Vagina (tissue), 2 donors: ENCODE measurements at places on chromosomes 12 and 14.

DNA sequence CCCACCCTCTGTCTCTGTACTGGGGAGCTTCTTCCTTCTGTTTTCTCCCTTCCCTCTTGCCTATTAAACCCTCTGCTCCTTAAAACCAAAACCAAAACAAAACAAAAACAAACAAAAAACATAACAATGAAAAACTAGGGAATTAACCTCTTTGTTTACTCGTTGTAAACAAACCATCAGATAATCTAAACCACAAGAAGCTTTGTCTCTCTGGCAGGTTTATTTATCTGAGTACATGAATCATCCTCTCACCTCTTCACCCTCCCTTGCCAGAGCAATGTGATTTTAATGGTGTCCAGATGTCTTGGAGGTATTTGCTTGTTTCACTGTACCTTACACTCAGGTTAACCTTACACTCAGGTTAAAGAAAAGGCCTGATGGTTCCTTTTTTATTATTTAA lies 66.1 kb downstream of the DYRK2 start:
- no peak for DNase-seq

DNA sequence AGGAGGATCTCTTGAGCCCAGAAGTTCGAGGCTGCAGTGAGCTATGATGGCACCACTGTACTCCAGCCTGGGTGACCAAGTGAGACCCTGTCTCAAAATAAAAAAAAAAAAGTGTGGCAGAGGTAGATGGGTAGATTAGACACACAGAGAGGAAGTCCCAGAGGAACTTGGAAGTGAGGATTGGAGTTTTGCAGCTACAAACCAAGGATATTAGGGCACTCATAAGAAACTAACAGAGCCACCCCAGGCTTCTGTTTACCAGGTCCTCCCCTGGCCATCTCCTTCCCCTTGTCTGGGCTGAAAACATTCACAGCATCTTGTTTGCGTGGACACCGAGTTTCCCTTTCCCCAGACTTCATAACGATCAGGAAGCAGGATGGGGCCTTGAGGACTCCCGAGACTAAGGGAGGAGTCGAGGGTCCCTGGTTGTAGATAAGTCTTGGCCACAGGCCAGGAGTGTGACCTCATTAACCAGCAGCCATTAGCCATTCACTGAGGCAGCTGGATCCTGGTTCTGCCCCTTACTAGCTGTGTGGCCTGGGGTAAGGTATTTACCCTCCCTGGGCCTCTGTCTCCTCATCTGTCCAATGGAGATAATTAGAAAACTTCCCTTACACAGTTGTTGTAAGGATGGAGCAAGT lies 2.1 kb downstream of the MAP1LC3B2 start:
- DNase-seq: no peak

DNA sequence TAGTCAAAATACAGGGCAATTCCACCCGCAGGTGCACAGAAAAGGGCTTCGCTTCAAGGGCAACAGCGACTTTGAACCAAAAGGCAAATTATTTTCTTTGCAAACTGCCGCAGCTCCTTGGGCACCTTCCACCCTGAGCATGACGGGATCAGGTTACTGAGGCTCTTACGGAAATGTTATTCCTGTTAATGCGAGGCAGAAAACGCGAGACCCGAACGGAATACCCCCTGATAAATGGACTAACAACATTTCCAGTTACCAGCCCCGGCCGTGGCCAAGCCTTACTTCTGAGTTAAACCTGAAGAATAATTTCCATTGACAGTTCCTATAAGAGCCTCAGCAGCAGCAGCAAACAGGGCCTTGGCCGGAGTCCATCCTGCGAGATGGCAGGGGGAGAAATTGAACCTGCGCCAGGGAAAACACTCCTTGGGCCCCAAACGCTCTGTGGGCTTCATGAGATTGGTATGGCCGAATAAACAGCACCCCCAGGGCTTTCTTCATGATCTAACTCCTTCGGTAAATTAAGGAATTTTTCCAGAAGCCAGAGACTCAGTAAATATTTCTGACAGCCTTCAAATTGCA lies 70.0 kb upstream of the DICER1 start:
- no peak for DNase-seq

- DNase-seq: no peak
These were observed 17.1 kb downstream of the ARL6IP4 start for GRCh38 chr12:122997343-122998250.

GRCh38 chr12:102955926-102956737 lies 1.3 kb upstream of the ASCL1 start:
- DNase-seq: no peak

- no peak for DNase-seq
These were observed 6.1 kb downstream of the ARMH4 start for GRCh38 chr14:58145936-58146335.

GRCh38 chr12:70686907-70687306 lies 49.7 kb upstream of the PTPRB start:
- no peak for DNase-seq

DNA sequence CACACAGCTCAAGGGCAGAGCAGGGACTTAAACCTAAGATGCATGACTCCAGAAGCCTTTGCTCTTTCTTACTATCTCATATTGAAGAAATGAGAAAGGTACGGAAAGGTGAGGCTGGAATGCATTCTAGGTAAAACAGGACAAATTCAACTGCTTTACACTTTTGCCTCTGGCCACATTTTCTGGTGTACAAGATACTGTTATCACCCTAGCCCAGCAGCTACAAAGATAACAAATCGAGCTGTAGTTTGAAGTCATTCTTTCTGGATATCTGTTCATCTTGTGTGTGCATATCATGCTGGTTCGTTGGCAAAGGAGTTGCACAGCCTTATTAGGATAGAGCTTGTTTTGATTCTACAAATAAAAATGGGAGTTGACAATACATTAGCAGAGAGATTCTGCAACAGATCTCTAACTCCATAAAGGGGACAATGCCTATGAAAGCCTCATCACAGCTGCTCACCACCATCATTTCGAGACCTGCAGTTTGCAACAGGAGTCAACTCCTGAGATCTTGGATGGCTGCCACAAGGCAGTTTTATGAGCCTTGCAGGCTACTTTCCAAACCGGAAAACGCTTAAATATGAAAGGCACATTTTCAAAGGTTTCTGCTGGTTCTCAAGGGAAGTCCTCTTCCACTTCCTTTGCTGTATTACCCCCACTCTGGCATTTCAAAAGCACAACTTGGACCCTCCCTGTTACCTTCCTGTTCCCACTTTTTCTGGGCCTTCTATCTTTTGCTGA lies 64.9 kb downstream of the STXBP6 start:
- no peak for DNase-seq

GRCh38 chr14:25464772-25465171 lies 414.8 kb upstream of the STXBP6 start:
- DNase-seq: no peak

DNA sequence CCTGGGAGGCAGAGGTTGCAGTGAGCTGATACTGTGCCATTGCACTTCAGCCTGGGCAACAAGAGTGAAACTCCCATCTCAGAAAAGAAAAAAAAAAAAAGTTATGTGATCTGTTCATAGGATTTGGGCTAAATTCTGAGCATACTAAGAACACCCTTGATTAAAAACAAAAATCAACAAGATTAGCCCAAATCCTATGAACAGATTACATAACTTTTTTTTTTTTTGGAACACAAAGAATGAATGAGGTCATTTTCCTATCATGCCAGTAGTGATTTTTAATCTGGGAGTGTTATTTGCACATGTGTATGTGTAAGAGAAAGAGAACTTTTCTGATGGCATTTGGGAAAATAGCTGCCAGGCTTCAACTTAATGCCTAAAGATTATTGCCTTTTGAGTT lies 208.7 kb downstream of the ERC1 start:
- no peak for DNase-seq

- DNase-seq: no peak
These were observed 47.8 kb downstream of the RDH12 start for GRCh38 chr14:67749341-67750084.

GRCh38 chr12:95944108-95944704 lies 1.1 kb downstream of the AMDHD1 start:
- no peak for DNase-seq

GRCh38 chr14:96639550-96639949 lies 137.4 kb downstream of the PAPOLA start:
- DNase-seq: no peak

DNA sequence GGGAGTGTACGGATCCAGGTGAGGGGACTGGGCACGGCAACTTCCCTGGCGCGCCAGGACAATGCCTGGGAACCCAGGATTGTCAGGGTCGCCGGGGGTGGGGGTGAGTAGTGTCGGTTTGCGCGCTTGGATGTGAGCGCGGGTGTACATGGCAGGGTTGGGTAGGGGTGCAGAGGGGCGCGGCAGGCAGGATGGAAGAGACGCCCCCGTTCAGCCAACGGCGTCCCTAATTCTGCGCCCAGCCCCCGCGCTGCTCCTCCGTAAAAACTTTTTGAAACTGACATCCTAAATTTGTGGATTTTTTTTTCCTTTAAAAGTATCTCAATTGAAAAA lies 3.1 kb downstream of the DIO3 start:
- no peak for DNase-seq

DNA sequence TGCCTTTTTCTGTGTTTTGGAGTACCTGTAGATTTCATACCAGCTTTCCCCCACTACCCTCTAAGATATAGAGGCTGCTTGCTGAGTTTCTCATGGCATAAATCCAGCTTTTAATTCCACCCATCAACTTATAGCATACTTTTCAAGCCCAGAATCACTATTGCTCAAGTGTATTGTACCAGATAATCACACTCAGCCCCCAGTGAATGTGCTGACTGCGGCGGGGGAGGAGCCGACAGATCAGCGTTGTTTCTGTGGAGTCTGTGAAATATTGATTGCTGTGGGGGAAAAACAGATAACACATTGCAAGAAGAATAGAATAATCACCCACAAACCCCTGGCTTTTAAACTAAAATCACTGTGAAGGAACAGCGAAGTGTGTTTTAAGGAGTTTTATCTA lies 296.1 kb downstream of the TMEM132D start:
- DNase-seq: no peak

- DNase-seq: no peak
These were observed 132.6 kb upstream of the PLEKHG7 start for GRCh38 chr12:92570056-92570753.

GRCh38 chr14:39897657-39898056 lies 465.4 kb upstream of the FBXO33 start:
- DNase-seq: no peak

- no peak for DNase-seq
These were observed 63.5 kb downstream of the KITLG start for GRCh38 chr12:88516811-88517210.

DNA sequence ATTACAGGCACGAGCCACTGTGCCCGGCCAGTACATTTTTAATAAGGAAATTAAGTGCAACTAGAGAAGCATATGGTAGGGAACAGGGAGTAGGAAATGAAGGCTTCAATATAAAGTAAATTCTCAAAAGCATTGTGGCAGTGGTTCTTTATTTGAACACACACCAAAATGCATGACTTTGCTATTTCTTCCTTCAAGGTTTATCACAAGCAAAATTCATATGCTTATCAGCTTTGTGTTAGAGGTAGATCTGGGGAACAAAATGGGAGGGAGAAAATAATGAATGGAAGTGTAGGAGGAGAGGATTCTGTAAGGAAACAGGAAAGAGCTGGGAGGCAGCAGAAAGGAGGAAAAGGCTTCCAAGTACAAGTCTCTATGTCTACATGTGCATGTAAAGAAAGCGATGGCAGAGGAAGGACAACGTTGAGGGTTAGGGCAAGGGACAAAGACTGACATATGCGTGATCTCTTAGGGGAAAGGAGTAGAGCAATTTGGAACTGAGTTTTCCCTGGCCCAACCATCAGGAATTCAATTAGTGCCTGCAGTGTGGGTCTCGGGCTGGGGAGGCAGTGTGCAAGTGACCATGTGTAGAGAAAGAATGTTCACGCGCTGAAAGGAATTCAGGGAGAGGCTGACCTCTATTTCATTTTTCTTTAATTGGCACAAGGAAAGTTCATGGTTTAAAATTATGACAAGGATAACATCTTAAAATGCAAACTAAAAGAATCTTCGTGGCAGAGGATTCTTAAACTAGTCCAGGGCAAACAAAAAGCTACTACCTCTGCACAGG lies 22.9 kb upstream of the RASSF8 start:
- no peak for DNase-seq
